Suppressor macrophage treated with lipopolysaccharide for 4 hours (primary cell): ENCODE measurements at places on chromosomes 5 and 9.

GRCh38 chr9:129428864-129429577 lies 191.9 kb downstream of the C9orf50 start:
- DNase-seq, result peak; percentile 25

- DNase-seq, result no peak
These were observed 44.4 kb upstream of the GRIA1 start for GRCh38 chr5:153445875-153446579.

DNA sequence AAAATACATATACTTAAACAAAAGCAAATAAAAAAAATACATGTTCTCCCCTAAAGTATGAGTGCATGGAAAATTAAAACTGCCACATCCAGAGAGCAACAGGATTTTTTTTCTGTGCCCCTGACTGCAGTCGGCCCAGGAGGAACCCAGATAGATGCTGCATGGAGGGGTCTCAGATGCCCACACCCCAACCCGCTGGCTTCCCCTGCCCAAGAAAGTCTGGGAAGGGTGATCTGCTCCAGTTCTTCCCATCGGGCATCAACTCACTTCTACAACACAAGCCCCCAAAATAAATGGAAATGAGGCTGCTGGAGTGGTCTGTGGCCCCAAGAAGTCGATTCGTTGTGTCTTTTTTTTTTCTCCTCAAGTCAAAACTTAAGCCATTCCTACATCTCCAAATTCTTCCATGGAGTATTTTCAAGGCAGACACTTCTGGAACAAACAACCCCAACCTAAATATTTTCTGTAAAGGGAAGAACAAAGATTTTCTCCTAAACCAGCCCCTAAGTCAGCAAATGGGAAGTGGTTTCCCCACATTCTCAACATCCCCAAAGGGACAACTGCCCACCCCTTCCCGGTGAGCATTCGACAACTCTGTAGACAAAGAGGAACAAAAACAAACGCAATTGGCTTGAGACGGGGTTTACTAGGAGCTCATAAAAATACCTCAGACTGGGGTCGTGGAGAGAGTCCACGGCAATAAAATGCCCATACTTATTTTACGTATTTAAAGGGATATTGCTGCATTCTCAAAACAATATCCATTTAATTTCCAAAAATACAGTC lies 46.7 kb downstream of the ROR2 start:
- peak; percentile 65 for DNase-seq

DNA sequence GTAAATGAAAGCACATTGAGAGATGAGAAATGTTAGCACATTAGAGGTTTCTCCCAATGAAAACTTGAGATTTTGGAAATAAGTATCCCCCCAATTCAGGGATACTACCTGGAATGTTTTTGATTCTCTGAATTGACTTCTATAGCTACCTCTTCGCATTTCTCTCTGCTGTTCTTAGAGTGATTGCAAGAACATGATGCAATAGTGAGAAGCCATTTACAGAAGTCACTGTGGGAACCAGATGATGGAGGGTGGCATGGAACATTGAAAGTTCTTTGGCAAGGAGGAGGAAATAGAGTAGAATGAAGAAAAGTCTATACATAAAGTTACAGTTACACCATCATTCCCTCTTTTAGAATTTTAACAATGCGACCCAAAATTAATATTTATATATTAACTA lies 9.2 kb downstream of the NPR3 start:
- DNase-seq, result peak; percentile 31

DNA sequence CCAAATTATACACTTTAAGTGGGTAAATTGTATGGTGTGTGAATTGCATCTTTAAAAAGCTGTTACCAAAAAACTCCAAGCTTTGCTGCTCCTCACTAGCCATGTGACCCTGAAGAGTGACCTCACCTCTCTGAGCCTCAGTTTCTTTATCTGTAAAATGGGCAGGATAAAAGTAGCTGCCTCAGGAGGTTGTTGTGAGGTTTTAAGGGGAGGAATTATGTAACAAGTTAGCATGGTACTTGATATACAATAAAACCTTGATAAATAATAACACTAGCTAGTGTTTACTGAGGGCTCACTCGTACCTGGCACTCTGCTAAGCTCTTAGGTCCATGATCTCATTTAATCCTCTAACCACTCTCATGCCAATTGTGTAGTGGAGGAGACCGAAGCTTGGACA lies 19.0 kb upstream of the PHF19 start:
- no peak for DNase-seq

DNA sequence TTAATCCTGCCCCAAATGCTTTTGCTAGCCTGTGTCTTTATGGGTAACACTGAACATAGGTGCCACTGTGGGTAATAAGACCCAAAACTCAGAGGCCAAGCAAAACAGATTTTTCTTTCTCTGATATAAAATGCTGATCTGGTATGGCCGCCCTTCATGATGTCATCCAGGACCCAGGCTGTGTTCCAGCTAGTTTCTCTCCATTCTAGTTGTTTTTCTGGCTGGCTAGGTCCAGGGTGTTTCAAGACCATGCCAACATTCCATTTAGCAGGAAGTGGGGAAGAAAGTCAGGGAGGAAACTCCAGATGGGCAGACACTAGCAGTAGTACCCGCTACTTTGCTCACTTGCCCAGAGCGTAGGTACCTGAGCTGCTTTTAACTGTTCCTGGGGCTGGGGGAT lies 183.9 kb upstream of the OTULINL start:
- no peak for DNase-seq

DNA sequence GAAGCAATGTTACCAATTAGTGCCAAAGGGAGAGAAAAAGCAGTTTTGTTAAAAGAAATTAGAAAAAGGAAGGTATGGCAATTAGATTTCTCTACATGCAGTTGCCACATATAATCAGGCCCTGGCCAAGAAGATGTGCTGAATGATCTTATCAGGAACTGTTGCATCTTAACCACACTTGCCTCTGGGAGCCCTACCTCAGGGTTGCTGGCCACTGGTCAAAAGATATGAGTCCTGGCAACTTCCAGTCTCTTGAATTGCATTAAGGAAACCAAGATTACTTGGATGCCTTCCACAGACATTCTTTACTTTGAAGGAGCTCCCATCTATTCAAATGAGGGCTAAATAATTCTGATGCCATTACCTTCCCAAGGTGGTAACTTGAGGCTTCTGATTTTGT lies 60.4 kb downstream of the TNC start:
- DNase-seq, result no peak

- DNase-seq, result no peak
These were observed 1.6 kb downstream of the AIF1L start for GRCh38 chr9:131097948-131098278.

- DNase-seq, result peak; percentile 56
These were observed 44.5 kb downstream of the ERCC6L2 start for GRCh38 chr9:95920017-95920416.

DNA sequence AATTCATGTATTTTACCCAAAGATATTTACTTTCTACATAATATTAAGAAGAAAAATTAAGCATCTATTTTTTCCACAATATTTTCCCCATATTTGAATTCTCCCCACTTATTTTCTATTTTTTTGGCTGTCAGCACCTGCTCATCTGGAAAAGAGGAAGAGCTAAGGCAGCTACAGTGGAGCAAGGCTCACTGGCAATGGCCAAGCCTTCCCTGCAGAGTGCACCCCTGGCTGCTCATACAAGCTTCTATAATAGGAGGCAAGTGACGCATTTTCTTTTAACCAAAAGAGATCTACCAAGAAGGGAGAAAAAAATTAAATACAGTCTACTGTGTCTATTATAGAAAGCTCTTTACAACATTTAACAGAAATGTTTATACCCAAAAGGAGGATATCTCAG lies 72.5 kb downstream of the AUH start:
- DNase-seq, result no peak

DNA sequence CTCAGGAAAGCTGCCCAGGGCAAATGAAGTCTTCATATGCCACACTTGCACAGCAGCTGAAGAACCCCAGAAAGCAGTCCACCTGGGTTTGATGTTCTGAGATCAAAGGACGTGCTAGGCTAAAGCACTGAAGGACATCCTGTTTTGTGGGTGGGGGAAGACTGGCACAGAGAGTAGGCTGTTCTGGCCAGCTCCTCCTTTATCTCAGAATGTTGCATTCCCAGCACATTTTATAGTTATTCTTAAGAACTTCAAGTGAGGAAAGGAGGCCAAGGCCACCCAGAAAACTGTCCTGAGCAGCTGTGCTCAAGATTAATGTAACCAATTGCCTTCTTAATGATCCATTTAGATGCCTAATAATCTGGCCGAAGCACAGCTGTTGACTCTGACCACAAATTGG lies 10.9 kb downstream of the SHOC1 start:
- no peak for DNase-seq

GRCh38 chr5:90326995-90327394 lies 82.6 kb downstream of the CETN3 start:
- DNase-seq, result no peak

DNA sequence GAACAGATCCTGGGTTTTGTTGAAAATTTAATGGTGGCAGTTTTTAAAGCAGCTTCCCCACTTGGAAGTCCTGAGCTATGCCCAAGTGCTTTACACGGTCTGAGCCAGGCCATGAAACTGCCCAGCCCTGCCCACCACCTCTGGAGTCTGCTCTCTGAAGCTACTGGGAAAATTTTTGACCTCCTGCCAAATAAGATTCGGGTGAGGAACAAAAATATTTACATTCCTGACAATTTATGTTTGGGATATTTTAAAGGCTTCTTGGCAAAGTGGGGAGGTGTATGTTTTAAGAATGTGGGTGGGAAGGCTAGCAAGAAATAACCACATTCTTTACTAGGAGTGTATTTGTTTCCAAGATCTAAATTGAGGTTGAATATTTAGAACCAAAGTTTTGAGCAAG lies 50.0 kb downstream of the HACD4 start:
- no peak for DNase-seq

GRCh38 chr5:141040771-141041426 lies 10.3 kb upstream of the PCDHB1 start:
- peak; percentile 54 for DNase-seq

DNA sequence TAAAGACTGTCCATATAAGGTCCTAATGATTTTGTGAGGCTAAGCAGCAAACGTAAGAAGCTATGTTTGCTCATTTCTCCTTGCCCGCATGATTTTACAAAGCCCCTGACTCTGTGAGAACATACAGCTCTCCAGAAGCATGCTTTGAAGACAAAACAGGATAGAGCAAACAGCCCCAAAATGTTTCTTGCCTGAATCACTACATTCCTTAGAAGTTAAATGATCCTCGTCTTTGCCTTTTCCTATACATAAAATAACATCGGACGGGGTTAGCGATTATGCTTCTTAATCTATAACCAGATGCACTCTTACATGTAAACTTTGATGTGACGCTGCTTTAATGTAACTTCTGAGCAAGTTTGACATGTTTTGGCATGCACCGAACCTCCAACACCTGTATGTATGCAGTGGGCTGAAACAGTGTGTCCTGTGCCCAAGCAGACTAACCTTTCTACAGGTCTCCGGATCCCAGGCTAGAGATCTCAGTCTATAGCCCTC lies 353.7 kb downstream of the CETN3 start:
- no peak for DNase-seq

DNA sequence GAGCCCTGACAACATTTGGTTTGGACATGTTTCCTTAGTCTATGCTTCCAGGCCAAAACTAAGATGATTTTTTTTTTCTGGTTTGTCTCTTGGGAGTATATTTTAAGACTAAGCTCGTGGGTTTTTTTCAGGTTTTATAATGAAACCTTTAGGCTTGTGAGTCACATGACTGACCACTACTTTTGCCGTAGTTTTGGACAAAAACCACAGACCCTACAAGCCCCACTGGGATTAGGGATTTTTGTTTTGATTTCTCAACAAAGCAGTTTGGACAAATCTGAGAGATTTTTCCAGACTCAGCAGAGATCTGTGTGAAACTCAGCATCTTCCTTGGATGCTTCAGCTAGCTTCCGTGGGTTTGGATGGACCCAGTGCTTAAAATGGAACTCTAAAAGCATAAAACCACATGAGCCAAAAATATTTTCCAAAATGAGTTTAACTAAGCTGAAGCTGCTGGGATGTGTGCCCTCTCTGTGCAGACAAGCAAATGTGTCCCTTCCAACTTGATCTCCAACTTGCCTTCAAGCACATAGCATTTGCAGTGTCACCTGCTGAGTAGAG lies 70.3 kb upstream of the SMIM15 start:
- no peak for DNase-seq

DNA sequence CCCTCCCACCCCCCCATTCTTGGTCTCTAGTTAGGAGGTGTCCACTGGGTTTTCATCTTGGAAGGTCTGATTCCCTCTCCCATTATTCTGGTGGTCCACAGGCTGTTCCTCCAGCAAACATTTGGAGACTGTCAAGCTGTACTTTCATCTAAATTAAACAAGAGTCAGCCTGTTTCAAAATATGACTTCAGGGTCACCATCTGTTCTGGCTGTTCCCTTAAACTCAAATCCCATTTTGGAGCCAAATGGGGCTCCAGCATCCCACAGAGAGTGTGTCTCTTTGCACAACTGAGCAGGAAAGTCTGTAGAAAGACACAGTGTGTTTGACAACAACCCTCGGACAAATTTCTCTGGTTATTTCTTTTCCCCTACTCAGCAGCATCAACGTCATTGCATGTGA lies 20.5 kb downstream of the COL15A1 start:
- DNase-seq, result no peak

GRCh38 chr5:37111426-37112382 lies 137.5 kb downstream of the CPLANE1 start:
- DNase-seq, result peak; percentile 60
